ENCODE measurements at places on chromosomes 6 and 20. TPM values are rescaled to one million over a fixed set of nuclear protein-coding genes. Genes with fewer than 3 reads are reported as not detected.

GRCh38 chr6:167684276-167685104 lies 142.2 kb upstream of the AFDN start:
- no peak for DNase-seq

DNA sequence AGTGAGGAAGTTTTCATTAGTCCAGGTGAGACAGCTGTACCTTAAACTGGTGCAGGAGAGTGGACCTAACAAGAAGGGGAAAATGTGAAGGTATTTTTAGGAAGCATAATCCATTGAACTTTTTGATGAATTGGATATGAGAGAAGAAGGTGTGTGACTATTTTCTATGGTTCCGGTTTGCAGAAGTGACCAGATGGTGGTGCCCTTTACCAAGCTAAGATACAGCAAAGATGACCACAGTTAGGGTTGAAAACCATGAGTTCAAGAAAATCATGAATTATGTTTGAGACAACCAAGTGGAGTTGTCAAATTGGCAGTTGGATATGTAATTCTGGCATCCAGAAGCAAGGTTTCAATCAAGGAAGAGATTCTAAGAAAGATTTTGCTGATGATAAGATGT lies 61.9 kb upstream of the NRSN1 start:
- DNase-seq = no peak

DNA sequence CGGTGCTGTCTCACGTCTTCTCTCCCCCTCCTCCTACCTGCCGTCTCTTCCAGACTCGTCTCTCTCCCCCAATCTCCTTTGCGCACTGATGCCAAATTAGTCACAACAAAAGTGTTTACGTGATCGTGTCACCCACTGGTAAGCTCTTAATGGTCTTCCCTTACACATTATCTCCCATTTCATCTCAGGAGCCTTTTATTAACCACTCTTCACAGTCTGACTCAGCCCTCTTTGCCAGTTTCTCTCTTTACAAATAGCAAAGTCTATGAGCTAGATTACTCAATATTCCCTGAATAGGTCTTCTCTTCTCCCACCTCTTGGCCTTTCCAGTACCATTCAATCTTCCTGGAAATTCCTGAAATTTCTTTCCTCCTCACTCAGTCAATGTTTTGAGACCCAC lies 247.0 kb downstream of the ESR1 start:
- DNase-seq = no peak

- DNase-seq = no peak
These were observed 194.9 kb downstream of the BCAS1 start for GRCh38 chr20:53875452-53875851.

Gene FABP7
- polyA plus RNA-seq = 11.6 TPM

Gene GHRH
- not detected for polyA plus RNA-seq

DNA sequence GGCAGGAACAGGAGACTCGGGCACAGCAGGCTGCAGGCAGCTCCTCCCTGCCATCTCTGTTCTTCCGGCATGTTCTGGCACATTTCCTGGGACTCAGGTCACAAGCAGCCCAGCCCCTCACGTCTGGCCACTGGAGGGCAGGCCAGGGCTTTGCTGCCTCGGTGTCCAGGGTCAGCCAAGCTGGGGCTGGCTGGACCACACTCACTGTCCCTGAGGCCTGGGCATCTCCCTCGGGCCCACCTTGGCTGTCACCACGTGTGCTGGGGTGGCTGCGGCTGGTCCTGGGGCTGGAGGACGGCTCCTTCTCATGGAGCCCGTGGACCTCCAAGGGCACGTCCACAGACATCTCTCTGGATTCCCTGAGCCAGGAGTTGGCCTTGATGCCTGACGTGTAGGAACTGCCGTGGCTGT lies 18.5 kb downstream of the FRMD1 start:
- peak; percentile 38 for DNase-seq

Gene CLPSL2
- not detected for polyA plus RNA-seq

- no peak for DNase-seq
These were observed 174.6 kb downstream of the LMBRD1 start for GRCh38 chr6:69622230-69622629.

DNA sequence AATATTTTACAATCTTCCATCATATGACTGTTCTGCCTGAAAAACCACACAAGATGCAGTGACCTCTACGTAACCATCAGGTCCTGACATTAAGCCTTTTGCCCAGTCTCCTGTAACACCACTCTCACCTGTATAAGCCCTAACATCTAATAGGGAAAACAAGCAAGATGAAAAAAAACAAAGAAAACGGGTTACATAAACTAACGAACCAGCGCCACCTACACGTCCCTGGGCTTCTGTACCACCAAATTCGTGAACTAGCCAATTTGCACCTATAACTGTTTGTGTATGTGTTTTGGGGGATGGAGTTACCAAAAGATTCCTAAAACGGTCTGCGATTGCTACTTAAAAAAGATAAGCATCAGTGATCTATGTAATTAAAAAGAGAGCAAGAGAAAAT lies 70.2 kb downstream of the BLOC1S5 start:
- DNase-seq = no peak

Gene LYRM2
- 25.6 TPM for polyA plus RNA-seq

All from muscle of arm (tissue), 14 donors.